Eye (tissue), 1 donor: ENCODE measurements at places on chromosomes 6 and 20.

GRCh38 chr6:36127462-36128016 is 2.8 kb upstream of the MAPK13 start:
- DNase-seq, result no peak

DNA sequence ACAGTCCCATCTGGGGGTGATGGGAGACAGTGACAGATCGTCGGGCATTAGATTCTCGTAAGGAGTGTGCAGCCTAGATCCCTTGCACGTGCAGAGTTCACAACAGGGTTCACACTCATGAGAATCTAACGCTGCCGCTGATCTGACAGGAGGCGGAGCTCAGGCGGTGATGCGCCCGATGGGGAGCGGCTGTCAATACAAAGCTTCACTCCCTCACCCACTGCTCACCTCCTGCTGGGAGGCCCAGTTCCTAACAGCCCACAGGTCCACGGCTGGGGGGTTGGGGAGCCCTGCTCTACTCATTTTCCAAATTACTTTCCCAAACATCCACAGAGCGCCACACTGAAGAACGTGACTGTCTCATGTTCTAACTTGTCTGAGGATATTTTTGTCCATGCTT is 25.3 kb downstream of the CTCFL start:
- DNase-seq, result no peak

DNA sequence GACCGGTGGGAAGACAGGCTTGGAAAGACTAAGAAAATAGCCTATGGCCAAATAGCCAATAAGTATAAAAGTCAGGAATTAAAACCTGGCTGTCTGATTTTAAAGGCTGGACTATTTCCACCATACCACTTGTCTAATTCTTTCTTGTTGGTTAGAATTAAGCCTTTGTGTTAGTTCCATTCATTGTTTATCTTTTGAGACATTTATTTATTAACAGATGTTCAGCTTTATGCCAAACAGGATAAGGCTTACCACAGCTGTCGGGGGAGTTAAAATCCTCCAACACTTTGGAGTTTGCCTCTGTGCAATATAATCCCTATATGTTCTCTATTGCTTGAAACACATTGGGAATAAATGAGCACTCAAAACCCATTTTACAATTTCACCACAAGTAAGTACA is 208.3 kb downstream of the TMEM200A start:
- no peak for DNase-seq

GRCh38 chr6:132811276-132811675 is 3.1 kb upstream of the RPS12 start:
- no peak for DNase-seq

DNA sequence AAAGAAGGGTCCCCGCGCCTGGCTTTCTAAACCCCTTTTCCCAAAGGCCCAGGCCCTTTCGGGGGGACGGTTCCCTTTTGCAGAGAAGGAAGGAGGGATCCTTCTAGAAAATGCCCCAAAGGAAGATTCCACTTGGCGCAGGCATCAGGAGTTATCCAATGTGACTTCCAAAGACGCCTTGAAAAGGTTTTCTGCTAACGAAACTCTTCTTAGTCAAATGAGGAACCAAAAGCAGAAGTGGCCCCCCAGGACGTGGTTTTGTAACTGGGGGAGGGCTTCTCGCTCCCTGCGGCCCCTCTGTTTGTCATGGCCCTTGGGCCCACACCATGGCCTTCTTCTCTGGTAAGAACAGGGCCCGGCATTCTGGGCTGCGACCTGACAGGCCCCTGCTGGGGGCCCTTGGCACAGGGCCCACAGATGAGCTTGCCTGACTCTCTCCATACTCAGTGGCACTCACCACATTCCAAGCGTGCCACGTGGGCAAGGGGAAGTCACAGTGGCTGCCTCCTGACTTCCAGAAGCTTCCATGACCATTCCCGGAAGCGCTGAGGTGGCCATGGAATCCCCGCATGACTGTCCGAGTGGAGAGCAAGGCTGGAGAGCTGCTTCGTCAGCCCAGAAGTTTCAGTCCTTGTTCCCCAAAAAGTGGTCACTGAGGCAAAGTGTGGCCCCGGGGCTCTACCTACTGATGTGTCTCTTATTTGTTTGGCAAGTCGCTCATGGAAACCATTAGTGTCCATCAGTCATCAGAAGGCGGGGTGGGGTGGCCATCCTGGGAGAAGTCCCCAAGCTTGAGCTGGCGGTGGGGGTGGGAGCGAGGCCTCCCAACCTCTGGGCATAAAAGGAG is 834 bp upstream of the CTSZ start:
- DNase-seq, result no peak

GRCh38 chr20:53736122-53736756 is 142.6 kb upstream of the ZNF217 start:
- DNase-seq, result peak; percentile 87
